Stimulated activated CD8-positive, alpha-beta memory T cell treated with anti-CD3 and anti-CD28 coated beads, Interleukin-2, amount 100 ng/mL, for 1 hour (primary cell): ENCODE measurements at places on chromosomes 6 and 20.
A peak's percentile ranks its signal among the peaks of the same experiment; 100 is the strongest.

DNA sequence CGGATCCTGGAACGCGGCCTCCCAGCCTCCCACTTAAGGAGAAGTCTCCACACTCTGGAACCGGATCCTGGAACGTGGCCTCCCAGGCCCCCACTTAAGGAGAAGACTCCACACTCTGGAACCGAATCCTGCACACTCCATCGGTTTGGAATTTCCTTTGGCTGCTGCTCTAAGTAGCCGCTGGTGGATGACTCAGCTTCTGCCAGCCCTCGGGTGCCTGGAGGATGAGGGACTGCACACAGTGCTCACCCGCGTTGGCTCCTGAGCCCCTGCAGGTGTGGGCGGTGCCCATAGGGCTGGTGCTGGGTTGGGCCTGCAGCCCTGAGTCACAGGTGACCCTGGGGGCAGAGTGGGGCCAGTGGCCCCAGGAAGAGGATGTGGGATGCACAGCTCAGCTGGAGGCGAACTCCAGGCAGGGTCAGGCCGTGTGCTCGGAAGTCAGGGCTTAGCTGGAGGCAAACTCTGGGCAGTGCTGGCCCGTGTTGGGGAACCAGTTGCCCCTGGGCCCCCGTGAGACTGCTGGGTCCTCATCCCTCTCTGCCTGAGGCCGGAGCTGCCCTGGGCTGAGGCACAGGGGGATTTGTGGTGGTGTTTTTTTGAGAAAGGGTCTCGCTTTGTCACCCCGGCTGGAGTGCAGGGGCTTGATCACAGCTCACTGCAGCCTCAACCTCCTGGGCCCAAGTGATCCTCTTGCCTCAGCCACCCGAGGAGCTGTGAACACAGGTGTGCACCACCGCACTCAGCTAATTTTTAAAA lies 13.9 kb upstream of the TNFRSF6B start:
- DNase-seq = no peak

DNA sequence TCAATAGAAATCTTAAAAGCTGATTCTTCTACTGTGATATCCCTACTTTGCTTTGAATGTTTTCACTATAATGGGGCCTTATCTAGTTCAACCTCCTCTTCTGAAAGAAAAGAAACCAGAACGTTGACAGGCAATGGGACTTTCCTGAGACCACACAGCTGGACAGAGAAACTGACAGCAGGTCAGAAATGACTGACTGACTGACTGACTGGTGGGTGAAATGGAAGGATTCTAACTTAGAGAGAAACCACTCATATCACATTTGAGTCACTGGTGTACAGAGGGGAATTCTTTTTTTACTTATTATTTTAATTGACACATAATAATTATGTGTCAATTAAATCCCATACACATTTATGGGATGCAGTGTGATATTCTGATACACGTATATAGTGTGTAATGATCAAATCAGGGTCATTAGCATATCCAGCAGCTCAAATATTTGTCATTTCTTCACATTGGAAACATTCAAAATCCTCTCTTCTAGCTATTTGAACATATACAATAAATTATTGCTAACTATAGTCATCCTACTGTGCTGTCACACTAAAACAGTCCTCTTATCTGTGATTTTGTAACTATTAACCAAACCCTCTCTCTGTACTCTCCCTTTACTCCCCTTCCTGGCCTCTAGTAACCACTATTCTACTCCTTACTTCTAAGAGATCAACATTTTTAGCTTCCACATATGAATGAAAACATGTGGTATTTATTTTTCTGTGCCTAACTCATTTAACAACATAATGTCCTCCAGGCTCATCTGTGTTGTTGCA lies 64.8 kb upstream of the NRSN1 start:
- no peak for DNase-seq

DNA sequence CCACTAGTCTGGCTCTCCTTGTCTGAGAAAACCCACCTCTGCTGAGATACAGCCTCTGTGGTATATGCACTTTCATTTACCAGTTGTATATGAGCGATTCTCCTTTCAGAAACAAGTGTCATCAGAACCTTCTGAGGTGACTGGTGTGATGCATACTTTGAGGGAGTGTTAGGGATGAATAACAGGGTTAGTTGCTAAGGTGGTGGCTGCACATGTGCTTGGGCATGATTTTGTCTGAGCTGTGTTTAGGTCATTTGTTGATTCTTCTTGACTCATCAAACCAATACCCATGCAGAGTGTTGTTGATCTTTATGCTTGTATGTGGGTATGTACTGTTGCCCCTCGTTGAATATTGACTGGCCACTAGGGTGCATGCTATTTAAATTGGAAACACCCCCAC lies 25.7 kb downstream of the DTD1 start:
- no peak for DNase-seq

- no peak for DNase-seq
Observed at GRCh38 chr6:5936140-5936539, 70.6 kb downstream of the NRN1 start.

DNA sequence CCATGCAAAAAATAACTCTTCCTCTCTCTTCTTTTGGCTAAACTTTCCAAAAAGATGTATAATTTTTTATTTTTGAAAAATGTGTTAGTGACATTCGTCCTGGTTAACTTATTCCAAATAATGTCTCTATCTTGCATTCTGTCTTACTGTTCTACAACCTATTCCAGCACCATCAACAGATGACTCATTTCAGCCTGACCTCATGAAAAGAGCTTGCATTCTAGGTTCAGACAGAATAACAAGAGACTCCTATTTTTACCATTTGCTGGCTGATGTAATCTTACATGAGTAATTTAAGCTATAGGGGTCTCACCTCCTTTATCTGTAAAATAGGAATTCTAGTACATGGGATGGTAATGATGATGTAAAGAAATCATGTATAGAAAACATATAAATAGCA lies 109.0 kb downstream of the FUT9 start:
- DNase-seq = no peak

- no peak for DNase-seq
Observed at GRCh38 chr20:58048096-58048702, 180.3 kb downstream of the ANKRD60 start.

DNA sequence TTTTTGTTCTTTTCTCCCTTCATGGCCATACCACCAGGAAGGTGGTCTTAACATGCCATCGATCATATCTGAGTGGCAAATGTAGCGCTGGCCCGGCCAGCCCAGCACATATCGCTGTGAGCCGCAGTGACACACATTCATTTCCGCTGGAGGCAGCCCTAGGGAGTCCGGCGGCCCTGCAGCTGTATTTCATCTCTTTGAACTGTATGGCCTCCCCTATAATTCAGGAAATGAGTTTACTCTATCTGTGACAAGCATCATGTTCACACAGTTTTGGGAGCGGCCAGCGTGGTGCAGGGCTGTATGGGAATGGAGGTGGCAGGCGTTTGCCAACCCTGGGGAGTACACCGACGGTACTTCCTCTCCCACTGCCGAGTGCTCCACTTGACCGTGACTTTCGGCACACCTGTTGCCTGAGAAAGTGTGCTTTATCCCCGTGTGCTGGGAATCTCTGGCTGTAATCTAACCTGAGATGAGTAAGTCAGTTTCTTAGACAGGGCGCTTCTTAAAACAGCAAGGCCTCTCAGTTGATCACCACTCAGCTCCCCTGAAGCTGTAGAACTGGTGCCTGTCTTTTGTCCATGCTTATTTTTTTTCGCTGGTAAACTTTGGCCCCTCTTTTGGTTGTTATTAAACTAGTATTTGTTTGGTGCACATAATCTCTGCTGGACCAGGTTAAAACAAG lies 257.1 kb upstream of the TAB2 start:
- DNase-seq = peak; percentile 19

- DNase-seq = no peak
Observed at GRCh38 chr6:4632421-4632820, 143.8 kb upstream of the CDYL start.

DNA sequence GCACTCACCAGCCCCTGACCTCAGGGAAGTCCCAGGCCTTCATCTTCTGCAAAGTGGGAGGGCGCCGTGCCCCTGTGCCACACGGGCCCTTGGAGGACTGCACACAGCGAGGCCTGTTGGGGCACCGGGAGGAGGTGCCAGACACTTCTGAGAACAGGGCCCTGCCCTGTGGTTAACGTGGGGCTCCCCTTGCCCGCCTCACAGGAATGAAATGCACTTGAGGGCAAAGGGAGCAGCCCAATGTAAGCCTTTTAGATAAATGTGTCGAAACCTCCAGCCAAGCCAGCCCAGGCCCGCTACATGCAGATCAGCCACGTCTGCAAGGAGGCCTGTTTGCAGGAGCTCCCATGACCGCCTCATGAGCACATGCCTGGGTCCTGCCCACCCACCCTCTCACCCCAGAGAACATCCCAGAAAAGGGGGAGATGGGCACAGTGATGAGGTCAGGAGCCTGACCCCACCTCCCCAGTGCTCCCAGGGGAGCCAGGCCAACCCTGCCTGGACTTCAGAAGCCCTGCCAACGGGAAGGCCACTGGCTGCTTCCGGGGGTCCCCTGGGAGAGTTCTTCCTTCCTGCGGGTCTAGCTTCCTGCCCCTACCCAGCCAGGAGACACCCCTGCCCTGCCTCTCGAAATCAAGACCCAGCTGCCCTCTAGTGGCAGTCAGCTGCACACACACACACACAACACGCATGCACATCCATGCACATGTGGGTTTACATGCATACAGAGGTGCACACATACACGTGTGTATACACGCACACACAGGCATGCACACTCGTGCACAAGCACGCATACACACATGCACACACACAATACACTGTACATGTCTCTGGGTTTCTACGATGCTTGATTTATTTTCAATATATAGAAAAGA lies 178.7 kb downstream of the TAF4 start:
- no peak for DNase-seq

GRCh38 chr20:43537921-43538877 lies 20.6 kb upstream of the SGK2 start:
- no peak for DNase-seq

DNA sequence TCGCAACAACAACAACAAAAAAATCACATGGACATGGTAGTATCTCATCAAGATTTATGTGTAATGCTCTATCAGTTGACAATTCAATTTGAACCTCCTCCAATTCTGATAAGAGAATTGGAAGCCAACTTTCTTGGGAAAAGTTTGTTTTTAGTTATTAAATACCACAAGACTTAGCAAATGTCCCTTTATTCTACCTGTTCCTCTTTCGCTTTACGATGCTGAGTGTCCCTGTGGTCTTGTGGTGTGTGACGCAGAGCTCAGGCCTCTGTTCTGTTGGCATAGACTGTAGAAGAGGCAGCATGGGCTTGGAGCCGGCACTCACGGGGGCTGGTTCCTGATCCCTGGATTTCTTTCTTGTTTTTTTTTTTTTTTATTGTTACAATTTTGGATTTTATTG lies 76.7 kb downstream of the PSMB1 start:
- DNase-seq = no peak

DNA sequence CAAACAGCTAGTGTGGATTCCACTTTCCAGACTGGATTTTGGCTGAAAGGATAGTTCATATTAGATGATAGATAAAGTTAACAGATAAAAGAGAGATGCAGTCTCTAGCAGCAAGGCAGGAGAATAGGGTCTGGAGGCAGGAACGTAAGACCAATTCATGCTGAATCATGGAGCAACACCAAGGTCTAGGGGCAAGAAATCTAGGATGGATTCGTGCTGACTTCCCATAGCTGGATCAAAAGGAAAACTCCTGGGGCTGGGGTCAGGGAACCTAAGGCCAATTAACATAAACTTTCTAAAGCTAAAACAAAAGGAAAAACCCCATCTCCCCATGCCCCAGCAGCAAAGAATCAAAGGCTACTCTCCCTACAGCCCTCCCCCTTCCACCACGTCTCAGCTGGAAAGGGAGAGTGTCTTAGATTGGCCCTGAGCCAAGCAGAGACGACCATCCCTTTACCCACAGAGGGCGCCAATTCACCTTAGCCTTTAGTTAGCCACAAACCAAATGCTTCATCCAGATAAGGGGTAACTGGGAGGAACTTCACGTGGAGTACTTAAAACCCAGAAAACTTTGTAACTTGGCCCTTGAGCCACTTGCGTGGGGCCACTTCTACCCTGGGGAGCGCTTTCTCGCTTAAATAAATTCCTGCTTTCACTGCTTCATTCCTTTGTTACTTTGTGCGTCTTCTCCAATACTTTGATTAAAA lies 7.6 kb downstream of the TREM1 start:
- peak; percentile 43 for DNase-seq

DNA sequence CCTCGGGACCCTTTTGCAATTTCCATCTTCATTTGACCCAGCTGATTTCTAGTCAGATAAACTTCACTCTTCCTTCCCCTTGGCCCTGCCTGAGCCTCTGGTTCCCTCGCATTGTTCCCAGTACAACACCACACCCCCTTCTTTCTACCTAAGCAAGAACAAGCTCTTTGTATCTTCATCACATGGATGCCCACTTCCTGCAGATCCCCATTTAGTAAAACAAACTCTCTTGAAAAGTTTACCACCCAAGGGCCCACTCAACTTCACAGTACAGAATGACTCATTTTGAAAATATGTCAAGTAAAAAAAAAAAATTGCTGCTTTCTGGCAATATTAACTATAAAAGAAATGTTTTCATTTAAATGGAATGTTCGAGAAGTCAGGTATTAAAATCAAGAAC lies 5.2 kb downstream of the FAXC start:
- no peak for DNase-seq

DNA sequence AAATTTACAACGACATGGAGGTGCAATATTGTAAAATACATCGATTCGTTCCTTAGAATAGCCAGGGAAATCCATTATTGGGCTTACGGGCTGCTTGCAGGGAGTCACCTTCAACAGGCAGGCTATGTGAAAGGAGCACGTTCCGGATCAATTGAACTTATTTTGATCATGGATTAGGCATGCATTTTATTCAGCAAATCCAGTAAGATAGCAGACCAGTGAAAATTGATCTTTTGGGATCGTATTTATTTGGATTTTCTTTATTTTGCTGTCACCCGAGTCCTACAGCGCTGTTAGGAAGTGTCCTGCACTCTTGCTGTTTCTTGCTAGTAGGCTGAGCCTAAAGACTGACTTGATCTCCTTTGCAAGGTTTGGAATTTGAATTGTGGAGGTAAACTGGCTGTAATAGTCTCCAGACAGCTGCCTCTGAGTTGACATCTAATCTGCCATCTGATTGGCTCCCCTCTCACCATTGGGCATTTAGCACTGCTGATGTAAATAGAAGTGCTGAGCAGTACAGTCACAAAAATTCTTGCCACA lies 3.0 kb downstream of the ARID1B start:
- no peak for DNase-seq

GRCh38 chr6:44452725-44453124 lies 65.2 kb downstream of the CDC5L start:
- no peak for DNase-seq

GRCh38 chr20:4794846-4795245 lies 73.1 kb downstream of the PRND start:
- no peak for DNase-seq
